ENCODE measurements at places on chromosomes 16 and 17.

GRCh38 chr16:50741225-50741780, 583 bp upstream of the CYLD start:
- peak; percentile 12 for DNase-seq

- no peak for DNase-seq
Observed at GRCh38 chr16:68074850-68075555, 10.2 kb upstream of the NFATC3 start.

GRCh38 chr16:87762620-87763019, 3.2 kb downstream of the KLHDC4 start:
- DNase-seq, result no peak

- DNase-seq, result no peak
Observed at GRCh38 chr17:81558941-81559806, 7.0 kb upstream of the FAAP100 start.

DNA sequence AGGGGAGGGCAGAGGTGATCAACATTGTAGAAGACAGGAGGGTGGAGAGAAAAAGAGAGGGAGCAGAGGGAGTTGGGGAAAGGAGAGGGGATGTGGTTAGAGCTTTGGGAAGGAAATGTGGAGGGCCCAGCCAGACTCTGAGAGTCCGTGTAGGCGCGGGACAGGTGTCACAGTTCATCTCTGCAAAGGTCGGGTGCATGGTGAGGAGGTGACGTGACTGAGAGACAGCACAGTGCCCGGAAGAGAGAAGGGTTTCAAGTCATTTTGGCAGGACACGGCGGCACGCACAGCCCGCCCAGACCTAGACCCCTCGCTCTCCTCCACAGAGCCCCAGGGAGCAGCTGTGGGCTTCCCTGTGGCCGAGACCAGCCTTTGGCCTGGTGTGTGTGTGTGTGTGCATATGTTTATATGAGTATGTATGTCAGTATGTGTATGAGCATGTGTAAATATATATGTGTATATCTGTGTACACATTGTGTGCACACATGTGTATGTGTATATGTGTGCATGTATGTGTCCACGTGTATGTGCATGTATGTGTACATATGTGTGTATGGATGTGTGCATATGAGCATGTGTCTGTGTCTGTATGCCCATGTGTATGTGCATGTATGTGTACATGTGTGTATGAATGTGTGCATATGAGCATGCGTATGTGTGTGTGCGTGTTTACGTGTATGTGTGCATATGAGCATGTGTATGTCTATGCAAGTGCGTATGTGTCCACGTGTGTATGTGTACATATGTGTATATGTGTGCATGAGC, 104.6 kb downstream of the SEC14L1 start:
- no peak for DNase-seq

GRCh38 chr16:2350500-2350899, 10.0 kb upstream of the ABCA3 start:
- DNase-seq, result no peak

GRCh38 chr17:76562734-76563148, 22.9 kb downstream of the PRCD start:
- DNase-seq, result peak; percentile 90

- no peak for DNase-seq
Observed at GRCh38 chr17:31281061-31281460, 16.0 kb downstream of the OMG start.

All from fibroblast of lung (primary cell).